GM18507 (cell line): ENCODE measurements at places on chromosomes 16 and 17.

- no peak for DNase-seq
These were observed 14.9 kb upstream of the STAT3 start for GRCh38 chr17:42403150-42403549.

- no peak for DNase-seq
These were observed 12.1 kb downstream of the THRA start for GRCh38 chr17:40074871-40075200.

GRCh38 chr16:67517155-67517445, 11.5 kb upstream of the RIPOR1 start:
- DNase-seq = no peak

GRCh38 chr17:82009413-82009812, 13.3 kb downstream of the CENPX start:
- DNase-seq = no peak

- DNase-seq = no peak
These were observed 28.3 kb downstream of the ZNF276 start for GRCh38 chr16:89749637-89750036.

- no peak for DNase-seq
These were observed 561 bp downstream of the AXIN1 start for GRCh38 chr16:351804-352520.

GRCh38 chr17:43615330-43616028, 46.2 kb downstream of the MEOX1 start:
- DNase-seq = no peak

GRCh38 chr17:50057521-50057991, 1.6 kb downstream of the ITGA3 start:
- no peak for DNase-seq

- no peak for DNase-seq
These were observed 27.5 kb downstream of the TOM1L2 start for GRCh38 chr17:17944743-17945142.

GRCh38 chr16:76959166-76959565, 231.8 kb upstream of the MON1B start:
- no peak for DNase-seq

DNA sequence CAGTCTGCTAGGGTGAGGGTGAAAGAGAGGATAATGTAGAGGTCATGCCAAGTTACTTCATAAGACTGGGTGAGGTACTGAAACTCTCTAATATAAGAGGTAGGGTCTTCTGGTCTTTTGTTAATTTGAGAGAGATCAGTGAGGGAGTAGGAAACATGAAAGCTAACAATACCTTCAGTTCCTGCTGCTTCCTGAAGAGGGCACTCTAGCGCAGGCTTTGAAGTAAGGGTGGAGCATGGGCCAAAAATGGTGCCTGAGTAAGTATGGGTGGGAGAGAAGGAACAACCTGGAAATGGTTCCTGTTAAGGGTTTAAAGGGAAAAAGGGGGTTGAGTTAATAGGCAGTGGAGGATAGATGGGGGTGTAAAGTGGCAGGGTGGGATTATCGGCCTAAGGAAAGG, 2449.5 kb downstream of the TP53TG3F start:
- DNase-seq = no peak

GRCh38 chr16:31467151-31467773, 4.7 kb upstream of the TGFB1I1 start:
- DNase-seq = no peak

GRCh38 chr16:80592273-80592672, 51.5 kb downstream of the DYNLRB2 start:
- no peak for DNase-seq

- DNase-seq = no peak
These were observed 772.1 kb upstream of the RBFOX1 start for GRCh38 chr16:6560306-6561100.

- no peak for DNase-seq
These were observed at the start of gene CDH1 for GRCh38 chr16:68737046-68737729. TSS of gene CDH1 (plus strand) at chr16:68737292. CDS start at chr16:68737416, 124 bp downstream.

DNA sequence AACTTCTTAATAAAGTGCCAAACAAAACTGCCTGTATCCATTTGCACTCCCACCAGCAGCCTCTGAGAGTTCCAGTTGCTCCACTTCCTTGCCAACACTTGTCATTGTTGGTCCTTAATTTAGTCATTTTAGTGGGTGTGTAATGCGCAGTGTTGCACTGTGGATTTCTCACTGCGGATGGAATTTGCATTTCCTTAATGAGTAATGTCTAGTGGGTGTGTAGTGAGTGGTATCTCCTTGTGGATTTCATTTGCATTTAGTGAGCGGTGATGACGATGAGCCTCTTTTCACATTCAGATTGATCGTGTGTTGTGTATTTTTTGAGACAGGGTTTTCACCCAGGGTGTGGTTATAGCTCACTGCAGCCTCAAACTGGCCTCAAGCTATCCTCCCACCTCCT, 4.1 kb upstream of the MSLN start:
- no peak for DNase-seq

DNA sequence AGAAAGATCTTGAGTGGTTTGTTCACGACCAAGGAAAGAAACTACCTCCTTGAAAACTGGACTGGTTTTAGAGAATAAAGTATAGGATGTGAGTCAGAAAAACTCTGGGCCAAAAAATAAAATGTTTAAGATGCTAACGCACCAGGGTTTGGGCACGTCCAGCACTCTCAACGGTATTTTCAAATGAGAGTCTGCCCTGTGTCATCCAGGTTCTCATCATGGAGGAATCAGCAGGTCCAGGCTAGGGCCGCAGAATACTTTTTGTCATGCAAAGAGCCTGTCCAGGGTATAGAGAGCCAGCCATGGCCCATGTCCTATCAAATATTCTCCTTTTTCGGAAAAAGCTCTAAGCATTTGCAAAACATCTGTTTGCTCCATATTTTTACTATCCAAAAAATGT, 2.4 kb downstream of the NXN start:
- DNase-seq = no peak

- DNase-seq = no peak
These were observed 2.8 kb upstream of the SOCS3 start for GRCh38 chr17:78362671-78363070.

GRCh38 chr17:14815079-14815478, 450.0 kb downstream of the PMP22 start:
- DNase-seq = no peak

- DNase-seq = no peak
These were observed 114.5 kb upstream of the METRNL start for GRCh38 chr17:82964851-82965341.

DNA sequence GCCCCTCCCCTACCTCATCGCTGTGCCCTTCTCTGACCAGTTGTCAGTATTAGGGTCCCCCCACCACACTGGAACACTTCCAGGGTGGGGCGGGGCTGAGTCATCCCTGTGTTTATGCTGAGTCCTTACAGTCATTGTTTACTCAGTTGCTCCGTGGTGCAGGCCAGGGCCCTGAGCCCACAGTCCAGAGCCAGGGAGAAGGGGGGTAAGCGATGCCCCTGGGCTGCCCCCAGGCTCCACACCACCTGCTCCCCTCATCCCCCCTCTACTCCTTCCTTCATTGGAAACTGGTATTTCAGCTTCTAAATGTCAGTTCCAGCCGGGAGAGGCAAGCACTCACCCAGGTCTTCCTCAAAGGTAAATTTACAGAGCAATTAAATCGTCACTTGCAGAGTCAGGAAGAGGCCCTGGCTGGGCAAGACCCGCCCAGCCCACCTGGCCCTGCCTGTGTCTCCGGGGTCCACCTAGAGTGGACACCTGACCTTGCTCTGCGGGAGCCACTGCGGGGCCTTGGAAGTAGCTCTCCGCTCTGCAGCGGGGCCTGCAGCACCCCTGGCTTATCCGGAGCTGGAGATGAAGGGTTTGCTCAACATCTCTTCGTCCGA, 4.8 kb downstream of the ATP2A3 start:
- no peak for DNase-seq

DNA sequence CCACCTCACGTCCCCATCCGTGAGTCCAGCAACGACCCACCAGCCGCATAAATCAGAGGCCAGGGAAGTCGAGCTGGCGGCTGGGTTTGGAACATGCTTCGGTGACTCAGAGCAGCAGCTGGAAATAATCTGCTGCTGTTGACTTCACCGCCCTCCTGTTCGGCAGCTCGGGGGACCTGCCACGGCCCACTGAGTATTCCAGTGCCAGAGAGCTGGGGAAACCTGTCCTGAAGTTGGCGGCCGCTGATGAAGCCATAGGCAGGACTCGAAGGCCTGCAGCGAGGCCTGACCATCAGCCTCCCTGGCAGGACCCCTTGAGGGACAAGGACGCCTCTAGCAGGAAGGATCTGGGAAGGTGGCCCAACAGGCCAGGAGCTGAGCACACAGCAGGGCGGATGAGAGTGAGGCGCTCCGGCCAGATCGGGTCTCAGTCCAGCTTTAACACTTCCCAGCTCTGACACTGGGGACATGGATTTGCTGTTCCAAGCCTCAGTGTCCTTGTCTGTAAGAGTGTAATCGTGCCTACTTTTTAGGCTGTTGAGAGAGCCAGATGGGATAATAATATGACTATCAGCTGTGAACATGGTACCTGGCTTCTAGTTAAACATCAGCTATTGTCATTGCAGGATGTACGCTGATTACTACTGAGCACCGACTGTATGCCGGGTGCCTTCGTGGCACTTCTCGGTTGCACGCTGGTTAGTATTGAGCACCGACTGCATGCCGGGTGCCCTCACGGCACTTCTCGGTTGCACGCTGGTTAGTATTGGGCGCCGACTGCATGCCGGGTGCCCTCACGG, 50.4 kb upstream of the CIBAR2 start:
- DNase-seq = no peak

- no peak for DNase-seq
These were observed 16.0 kb upstream of the SOX9 start for GRCh38 chr17:72104863-72105234.

DNA sequence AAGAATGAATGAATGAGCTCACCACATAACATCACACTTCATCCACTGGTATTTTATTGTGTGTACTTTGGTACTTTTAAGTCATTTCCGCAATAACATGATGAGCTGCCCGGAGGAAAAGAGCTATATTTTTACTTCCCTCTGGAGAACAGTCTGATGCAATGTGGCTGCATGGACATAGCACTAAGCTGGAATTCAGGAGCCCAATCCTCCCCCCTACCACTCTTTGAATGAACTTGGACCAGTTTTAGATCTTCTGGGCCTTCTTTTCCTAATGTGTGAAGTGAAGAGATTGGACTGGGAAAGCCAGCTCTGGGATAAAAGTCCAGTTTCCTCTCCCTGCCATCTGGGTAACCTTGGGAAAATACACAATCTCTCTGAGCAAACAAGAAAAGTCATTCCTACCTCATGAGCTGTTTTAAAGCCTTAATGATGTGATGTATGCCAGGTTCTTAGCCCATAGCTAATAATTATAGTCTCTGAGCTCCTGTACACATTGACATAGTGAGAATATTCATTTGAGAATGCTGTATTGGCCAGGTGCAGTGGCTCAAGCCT, 79.3 kb downstream of the ABCC12 start:
- no peak for DNase-seq

- DNase-seq = no peak
These were observed 13.6 kb downstream of the HLF start for GRCh38 chr17:55278173-55278961.

DNA sequence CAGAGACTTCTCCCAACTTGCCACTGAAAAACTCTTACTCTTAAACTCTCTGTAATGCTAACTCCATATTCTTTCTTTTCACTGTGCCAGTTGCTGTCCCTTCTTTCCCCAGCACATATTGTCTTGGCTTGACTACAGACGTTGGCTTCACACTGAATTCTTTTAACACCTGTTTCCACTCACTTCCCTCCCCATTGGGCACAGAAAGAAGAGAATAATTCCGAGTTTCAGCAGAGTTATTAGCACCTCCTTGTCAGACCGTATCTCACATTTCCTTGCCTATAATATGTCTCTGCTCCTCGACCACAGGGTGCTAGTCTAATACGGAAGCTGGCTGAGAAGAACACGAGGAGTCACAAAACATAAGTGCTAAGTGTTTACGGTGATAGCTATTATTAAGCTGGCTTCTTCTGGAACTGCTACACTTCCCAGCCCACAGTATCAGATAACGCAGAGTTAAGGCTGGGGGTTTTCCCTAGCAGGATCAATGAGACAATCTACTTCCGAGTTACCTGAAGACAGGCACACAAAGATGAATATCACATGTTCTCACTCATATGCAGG, 188.5 kb upstream of the CDH8 start:
- no peak for DNase-seq

DNA sequence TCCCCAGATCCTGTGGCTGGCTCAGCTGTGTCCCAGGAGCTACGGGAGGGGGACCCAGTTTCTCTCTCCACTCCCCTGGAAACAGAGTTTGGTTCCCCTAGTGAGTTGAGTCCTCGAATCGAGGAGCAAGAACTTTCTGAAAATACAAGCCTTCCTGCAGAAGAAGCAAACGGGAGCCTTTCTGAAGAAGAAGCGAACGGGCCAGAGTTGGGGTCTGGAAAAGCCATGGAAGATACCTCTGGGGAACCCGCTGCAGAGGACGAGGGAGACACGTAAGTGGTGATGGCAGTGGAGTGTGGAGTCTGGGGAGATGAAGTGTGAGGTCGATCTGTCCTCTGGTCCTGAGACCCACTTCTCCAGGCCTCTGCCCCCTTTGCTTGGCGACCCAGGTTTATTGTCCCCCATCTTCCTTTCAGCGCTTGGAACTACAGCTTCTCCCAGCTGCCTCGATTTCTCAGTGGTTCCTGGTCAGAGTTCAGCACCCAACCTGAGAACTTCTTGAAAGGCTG, 585 bp downstream of the WRAP53 start:
- no peak for DNase-seq

DNA sequence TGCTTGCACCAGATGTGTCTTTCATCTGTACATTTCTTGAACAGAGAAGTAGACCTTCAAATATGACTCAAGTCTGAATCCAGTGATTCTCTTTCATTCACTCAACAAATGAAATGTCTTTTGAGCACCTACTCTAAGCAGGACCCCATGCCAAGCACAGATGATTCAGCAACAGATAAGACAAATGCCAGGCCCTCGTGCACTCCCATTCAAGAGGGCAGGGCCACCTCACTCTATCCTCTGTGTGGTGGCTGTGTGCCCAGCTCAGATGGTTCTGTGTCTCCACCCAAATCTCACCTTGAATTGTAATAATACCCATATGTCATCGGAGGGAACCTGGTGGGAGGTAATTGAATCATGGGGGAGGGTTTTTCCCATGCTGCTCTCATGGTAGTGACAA, 74.1 kb upstream of the NKD1 start:
- no peak for DNase-seq

GRCh38 chr16:18832006-18832405, 30.7 kb upstream of the ARL6IP1 start:
- DNase-seq = no peak

GRCh38 chr17:56549501-56549900, 44.0 kb upstream of the NOG start:
- DNase-seq = no peak

DNA sequence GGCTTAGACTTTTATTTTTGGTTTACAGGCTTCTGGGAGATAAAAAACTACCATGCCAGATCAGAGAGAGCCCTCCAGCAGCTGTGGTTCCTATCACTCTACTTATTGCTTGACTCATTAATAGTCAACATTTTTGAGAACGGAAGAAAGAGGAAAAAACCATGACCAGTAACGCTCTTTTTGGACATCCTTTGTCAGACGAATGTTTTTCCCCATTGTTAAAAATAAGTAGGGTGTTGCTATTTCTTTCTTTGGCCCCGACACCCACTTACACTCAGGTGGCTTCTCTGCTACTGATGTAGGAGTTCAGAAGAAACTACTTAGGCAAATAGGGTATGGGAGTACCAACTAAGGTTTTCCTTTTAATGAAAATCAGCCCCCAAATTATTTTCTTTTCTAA, 27.5 kb downstream of the TVP23A start:
- DNase-seq = no peak
